Common myeloid progenitor, CD34-positive (primary cell): ENCODE measurements at places on chromosomes 7 and 10.

DNA sequence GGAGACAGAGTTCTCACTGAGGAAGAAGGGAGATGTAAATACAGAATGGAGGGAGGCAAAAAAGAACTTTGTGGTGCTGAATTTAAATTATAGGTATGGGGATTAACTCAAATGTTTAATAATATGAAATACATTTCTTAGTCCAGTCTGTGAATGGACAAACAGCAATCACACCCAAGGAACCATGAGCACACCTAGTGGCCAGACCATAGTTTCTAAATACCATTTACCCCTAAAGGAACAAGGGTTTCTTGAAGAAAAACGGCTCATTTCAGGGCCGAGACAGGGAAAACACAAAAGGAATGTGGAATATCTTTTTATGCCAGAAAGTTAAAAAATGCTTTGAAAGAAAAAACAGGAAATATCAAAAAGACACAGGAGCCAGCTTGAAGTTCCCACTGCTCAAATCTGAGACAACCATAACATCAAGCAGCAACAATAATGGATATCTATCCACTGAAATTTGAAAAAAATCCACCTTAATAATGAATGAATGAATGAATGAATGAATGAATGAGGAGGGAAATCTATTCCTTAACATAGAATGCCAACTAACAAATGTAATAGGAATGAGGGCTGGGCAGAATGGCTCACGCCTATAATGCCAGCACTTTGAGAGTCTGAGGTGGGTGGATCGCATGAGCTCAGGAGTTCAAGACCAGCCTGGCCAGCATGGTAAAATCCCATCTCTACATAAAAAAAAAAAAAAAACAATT, 8.6 kb downstream of the IPMK start:
- no peak for DNase-seq

- DNase-seq: no peak
These were observed 543.2 kb downstream of the PTPRN2 start for GRCh38 chr7:158044482-158044823.

DNA sequence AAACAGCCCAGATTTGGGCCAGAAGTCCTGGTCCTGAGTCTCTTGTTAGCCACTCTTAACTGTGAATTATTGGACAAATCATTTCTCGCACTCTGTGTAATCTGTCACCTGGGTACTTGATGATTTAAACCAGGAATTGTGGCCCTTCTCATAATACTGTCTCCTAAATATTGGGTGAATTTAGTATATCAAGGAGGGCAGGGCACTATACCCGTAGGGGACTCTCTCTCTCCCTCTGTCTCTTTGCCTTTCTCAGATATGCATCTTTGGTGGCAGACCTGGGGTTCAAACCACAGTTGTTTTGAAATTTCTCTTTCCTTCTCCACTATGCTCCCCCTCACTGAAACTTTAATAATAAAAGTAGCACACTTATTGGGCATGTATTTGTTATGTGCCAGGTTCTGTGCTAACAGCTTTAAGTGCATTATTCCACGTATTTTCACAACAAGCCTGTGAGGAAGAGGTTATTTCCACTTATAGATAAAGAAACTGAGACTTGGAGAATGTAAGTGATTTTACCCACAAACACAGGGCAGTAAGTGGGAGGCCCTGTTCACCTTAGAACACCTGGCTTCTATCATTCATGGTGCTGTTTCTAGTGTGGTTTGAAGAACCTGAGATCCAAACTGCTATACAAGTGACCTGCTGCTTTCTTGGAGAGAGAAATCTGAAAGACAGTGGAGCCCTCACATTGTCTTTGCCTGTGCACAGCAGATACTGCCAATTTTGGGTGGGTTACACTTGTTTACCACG, 11.8 kb downstream of the FAS start:
- no peak for DNase-seq

DNA sequence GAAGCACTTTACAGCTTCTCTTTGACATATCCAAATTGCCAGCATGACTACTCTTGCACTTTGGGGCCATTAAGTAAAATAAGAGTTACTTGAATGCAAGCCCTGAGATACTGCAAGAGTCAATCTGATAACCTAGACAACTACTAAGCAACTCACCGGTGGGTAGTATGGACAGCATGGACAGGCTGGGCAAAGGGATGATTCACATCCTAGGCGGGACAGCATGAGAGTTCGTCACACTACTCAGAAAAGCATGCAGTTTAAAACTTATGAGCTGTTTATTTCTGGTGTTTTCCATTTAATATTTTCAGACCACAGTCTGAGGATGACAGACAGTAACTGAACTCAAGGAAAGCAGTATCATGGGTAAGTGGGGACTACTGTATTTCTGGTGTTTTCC, 84.0 kb downstream of the ORC5 start:
- DNase-seq: no peak

DNA sequence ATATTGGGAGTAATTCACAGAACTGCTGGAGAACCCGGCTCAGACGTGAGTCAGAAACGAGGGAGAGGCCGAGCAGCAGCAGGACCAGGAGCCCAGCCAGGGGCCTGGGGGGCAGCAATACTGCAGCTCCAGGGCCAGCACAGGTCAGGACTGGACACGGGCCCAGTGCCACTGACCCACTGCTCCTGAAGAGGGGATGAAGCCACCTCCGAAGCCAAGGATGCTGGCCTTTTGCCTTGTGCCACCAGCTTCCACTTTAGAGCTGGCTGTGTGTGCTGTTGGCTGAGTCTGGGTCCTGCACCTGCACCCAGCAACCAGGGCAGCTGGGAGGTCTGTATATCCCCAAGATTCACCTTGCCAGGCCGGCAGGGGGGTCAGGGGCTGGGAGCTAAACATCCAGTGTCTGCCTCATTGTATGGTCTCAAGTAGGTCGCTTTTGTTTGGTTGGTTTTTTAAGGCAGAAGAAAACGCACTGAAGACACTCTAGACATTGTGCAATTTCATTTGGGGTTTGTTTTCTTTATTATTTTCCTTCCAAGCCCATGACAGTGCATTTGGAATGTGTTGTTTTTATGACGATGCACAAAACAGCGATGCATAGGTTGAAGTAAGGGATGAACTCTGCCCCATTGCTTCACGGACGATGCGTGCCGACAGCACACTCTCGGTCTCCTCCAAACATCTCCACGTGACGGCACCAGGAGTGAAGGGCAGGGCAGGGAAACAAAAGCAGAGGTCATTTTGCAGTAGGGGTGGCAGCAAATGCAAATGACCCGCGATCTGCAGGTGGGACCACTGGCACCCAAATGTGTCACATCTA, 27.7 kb upstream of the INSIG1 start:
- no peak for DNase-seq
